CD4-positive, alpha-beta T cell treated with Interferon gamma for 1 hour (primary cell): ENCODE measurements at places on chromosomes 7 and 10.

DNA sequence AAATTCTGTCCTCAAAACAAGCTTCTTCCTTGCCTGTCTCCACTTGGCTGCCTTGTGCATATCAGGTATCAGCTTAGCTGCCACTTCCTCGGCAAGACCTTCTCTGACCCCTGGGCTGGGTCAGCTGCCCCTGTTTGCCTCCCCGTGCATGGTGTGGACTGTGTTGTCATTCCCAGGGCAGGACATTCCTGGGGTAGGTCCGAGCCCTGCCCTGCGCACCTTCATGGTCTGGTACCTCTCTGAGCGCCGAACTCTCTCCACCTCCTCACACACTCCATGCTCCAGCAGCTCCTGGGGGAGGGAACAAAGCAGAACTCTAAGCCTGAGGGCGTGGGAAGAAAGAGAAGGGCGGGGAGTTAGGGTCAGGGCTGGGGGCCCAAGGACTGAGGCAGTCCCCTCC is 3.8 kb downstream of the POLM start:
- no peak for DNase-seq

GRCh38 chr10:27527666-27528295 is 23.7 kb downstream of the RAB18 start:
- no peak for DNase-seq

DNA sequence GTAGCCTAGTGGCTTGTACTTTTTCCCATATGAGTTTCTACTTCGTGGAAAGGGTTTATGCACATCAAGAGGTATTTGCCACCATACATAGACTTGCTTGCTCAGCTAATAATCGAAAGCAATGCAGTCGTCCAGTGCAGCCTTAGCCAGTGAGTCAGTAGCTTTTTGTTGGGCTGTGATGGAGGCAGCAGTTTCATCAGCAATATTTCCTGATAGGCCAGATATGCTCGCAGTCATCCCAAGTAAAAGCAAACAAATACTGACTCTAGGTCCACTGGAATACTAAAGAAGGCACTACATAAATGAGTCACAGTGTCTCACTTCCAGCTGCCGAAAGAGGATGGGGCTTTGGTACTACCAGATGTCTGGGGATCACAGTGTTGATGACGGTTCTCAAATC is 2.1 kb upstream of the BNIP3 start:
- DNase-seq, result no peak

DNA sequence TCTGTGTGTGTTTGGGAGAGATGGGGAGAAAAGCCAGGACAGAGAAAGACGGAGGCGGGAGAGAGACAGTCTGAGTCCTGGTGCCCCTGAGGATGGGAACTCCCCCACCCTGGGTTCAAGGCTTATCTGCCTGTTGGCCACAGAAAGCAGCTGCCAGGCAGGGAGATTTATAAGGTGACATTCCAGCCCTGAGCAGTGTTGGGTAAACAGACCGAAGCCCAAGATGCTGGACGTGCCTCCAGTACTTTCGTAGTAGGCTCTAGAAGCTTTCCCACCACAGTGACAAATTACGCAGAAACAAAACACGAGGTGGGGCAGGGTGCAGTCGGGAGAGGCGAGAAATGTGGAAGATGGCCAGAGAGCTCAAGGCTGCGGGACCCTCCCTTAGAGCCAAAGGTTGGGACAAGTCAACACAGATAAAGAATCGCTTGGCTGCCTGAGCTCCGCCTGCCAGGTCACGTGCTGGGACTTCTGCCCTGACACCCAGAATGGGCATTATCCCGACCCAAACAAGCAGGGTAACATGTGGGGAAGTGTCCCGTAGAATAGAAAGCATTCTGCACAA is 41.1 kb downstream of the CCDC3 start:
- no peak for DNase-seq

- no peak for DNase-seq
Observed at GRCh38 chr7:141268614-141269013, 194.8 kb downstream of the TMEM178B start.

GRCh38 chr7:99808766-99809165 is 19.0 kb upstream of the CYP3A43 start:
- no peak for DNase-seq
